Left ventricle myocardium inferior (tissue), 1 donor: ENCODE measurements at places on chromosomes 16 and 17. TPM values are rescaled to one million over a fixed set of nuclear protein-coding genes. Genes with fewer than 3 reads are reported as not detected.
A peak's percentile ranks its signal among the peaks of the same experiment; 100 is the strongest.

GRCh38 chr16:74608944-74609343 is 2.0 kb upstream of the GLG1 start:
- no peak for DNase-seq

GRCh38 chr17:79705674-79706073 is 25.1 kb upstream of the ENPP7 start:
- DNase-seq = no peak

- no peak for DNase-seq
Observed at GRCh38 chr17:58480090-58480489, 8.1 kb downstream of the HSF5 start.

DNA sequence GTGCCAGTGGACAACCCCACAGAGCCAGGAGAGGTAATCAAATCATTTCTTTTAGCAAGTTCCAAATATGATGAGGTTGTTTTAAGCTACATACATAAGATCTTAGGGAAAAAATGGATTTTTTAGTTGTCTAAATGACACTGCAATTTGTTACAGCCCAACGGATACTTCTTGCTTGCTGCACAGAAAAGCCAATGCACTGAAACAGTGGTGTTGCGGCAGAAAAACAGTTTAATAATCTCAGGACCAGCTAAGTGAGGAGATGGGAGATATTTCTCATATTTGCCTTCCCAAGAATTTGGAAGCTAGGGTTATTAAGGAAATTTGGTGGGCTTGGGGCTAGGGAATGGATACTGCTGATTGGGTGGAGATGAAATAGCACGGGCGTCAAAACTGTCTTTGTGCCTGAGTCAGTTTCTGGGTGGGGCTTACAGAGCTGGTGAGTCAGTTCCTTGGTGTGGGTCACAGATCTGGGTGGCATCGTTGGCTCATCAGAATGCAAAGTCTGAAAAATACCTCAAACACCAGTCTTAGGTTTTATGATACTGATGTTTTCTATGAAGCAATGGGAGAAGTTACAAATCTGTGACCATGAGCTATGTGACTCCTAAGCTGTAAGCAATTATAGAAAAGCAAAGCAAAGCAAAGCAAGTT is 255.4 kb downstream of the IRX3 start:
- no peak for DNase-seq

GRCh38 chr17:66904760-66905624 is 59.5 kb upstream of the CACNG4 start:
- peak; percentile 19 for DNase-seq

DNA sequence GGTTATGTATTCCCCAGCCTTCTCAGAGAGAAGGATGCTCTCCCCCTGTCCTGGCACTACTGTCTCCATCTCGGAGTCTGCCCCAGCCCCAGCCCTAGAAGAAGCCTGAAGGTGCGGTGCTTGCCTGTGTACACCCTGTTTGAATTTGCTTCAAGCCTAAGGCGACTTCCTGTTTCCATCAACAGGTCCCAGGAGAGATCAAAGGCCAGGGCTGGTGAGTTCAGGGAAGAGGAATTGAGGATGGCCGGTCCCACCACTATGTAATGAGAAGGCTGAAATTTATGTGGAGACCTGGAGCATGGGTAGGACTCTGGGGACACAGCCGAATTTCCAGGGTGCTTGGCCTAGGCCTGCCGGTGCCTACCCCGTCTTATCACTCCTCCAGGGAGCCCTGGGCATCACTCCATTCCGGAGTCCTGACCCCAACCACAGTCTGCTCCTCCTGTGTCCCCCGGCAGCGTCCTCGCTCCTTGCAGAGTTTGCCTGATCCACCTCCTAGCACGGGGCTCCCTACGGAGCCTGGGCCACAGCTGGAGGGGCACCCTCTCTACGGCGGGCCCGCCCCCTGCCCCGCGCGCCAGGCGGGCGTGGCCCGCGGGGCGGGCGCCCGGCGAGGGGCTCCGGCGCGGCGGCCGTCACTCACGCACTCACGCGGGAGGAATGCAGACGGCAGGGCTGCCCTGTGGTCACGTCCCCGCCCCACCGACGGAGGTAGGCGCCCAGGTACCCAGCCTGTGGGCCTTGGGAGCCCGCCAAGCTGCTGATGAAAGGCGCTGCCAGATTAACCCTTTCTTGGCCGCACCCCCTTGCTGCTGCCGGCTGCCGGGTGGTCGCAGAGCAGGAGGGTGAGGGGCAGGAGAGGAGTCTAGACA is 53.8 kb upstream of the TAC4 start:
- no peak for DNase-seq

GRCh38 chr17:49031965-49032928 is 35.1 kb downstream of the IGF2BP1 start:
- no peak for DNase-seq

CDK5R1 gene
- 1.5 TPM for total RNA-seq

GRCh38 chr16:86931410-86931941 is 353.1 kb downstream of the FOXL1 start:
- DNase-seq = peak; percentile 72

TLCD2 gene
- total RNA-seq = 1.8 TPM

HBA1 gene
- 78.7 TPM for total RNA-seq

GRCh38 chr16:67198238-67198734 is 645 bp upstream of the ELMO3 start:
- DNase-seq = no peak

DNA sequence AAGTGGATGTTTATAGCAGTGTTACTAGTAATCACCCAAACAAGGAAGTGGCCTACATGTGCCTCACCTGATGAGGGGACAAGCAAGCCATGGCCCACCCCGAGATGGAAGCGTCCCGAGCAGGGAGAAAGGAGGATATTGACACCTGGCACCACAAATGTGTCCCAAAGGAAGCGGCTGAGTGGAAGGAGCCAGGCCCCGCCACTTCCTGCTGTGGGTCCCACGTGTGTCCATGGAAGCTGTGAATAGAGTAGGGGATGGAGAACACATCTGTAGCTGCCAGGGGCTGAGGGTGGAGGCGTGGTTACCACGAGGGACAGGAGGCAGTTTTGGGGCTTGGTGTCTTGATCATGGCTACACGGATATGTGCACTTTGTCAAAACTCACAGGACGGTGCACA is 49.2 kb downstream of the KCNJ12 start:
- DNase-seq = no peak

DNA sequence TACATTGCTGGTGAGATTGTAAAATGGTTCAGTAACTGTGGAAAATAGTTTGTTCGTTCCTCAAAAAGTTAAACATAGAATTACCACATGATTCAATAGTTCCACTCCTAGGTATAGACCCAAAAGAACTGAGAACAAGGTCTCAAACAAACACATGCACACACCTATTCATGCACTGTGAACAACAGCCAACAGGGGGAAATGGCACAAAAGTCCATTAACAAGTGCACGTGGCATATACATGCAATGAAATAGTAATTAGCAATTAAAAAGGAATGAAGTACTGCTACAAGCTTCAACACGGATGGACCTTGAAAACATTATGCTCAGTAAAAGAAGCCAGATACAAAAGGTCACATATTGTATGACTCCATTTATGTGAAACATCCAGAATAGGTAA is 23.8 kb downstream of the SDK2 start:
- DNase-seq = no peak

DNA sequence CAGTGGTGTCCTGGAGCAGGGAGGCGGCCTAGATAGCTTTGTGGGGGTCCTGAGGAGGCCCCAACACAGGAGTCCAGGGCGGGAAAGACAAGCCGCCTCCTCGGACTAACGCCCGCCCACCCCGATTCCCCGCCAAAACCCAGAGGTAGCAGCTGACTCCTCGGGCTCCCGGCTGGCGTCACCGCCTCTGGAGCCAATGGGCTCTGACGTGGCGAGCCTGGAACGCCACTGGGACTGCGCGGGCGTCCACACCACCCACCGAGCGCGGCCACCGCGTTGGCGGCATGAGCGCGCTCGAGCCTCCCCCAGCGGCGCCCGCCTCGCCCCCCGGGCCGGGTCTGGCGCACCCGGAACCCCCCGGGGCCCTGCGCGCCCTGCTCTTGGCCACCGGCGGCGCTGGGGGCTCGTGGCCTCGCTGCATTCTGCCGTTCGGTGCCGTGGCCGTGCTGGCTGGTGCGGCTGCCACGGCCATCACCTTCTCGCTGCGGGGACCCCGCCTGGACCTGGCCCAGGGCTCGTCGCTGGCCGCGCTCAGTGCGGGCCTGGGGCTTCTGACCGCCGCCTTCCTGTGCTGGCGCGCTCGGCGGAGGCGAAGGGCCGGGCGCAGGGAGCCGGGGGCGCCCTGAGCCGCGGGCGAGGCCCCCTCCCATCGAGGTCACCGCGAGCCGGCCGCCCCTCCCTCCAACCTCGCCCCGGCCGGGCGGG is 3.4 kb upstream of the NTN3 start:
- DNase-seq = peak; percentile 80

DNA sequence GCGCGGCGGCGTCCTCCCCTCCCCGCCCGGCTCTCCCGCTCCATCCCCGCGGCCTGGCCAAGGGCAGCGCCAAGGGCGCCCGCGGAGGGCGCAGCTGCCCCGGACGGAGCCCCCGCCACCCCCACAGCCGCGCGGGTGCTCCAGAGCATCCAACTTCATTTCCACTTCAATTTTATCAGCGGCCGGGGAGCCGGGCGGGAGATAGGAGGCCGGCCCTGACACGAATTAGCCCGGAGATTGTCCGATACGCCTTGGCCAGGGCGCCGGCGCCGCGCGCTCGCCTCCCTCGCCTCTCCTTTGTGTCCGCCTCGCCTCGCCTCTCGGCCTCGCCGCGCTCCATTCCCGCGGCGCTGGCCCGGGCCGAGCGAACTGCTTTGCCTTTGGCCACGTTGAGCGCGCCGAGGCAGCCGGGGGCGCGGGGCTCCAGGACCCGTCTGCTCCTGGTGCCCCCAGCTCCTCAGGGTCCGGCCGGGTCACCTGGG is 129.1 kb upstream of the LHX1 start:
- DNase-seq = no peak

- DNase-seq = no peak
Observed at GRCh38 chr17:56939869-56940484, 20.9 kb downstream of the COIL start.

UBALD2 gene
- 26.0 TPM for total RNA-seq

KRTAP4-4 gene
- total RNA-seq = not detected

GRCh38 chr17:39236981-39237441 is 11.3 kb upstream of the STAC2 start:
- no peak for DNase-seq

DNA sequence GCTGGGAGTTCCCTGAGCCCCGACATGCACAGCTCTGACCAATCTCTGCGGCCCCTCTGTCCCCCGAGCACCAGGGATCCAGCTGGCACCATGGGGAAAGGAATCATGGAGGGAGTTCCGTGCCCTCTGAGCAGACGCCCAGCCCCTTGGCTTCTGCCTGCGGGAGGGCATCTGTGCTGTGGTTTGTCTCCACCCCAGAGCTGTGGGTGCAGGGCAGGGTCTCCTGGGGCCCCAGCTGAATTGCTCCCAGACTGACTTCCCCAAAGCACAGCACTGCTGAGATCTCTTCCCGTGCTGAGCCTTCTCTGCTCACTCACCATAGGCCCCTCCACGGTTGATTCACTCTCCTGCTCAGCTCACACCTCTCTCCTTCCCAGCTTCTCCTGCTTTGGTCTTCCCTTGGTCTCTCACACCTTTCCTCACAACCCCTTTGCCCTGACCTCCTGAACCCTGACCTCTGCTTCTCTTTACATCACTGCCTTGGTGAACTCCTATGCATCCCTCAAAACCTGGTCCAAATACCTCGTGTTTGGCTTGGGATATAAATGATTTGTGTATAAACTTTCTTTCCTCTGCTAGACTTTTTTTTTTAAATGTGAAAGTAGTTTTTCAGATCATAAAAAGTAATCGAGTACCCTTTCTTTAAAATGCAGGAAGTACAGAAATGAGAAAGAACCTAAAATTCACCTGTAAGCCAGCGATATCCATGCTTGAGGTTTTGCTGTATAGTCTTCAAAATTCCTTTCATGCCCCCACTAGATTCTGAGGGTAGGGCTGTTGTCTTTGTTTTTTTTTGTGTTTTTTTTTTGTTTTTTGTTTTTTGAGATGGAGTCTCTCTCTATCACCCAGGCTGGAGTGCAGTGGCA is 265.3 kb downstream of the SEC14L1 start:
- DNase-seq = no peak

TBC1D3B gene
- 3.4 TPM for total RNA-seq

DNA sequence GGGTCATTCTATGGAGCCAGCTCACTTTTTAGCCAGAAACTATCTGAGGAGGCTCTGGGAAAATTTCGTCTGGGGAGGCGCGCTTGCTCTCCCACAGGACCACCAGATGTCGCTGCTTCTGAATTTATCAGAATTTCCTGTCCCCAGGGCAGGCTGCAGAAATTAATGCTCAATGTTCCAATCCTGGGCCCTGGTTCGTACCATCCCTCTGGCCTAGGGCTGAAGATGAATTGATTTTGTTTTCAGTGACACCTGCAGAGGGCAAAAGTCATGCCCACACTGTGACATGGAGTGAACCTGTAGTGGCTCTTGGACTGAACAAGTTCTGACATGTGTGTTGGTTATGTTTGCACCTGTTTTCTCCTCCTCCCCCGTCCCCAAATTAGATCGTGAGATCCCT is 482.6 kb downstream of the NPIPA7 start:
- no peak for DNase-seq

DNA sequence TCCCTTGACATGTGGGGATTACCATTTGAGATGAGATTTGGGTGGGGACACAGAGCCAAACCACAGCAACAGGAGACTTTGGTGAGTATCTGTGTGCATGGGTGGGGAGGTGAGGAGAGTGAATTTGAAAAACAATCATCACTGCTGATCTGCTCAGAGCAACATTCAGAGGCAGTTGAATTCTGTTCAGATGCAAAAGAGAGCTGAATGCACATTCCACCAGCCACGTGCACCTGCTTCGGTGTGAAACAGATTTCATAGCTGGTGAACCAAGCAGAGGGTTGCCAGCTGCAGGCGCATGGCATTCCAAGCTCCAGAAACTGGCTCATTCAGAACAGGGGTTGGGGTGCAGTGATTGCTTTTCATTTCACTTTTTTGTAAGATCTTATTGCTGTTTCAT is 233.1 kb upstream of the FOXF1 start:
- no peak for DNase-seq

DNA sequence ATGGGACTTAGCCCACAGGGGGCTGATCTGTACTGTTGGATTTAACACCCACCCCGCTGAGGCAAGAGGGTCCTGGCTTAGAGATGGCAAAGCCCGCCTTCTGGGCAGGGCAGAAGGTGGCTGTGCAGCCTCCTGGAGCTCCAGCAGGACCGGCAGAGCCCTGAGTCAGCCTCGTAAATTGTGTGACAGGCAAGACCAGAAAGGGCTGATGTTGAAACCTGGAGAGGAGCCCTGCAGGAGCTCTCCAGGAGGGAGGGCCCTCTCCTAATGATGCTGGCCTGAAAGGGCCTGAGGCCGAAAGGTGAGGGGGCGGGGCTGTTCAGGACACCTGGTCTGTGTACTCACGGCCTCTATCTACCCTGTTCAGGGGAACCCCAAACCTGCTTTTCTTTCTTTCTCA is 22.5 kb upstream of the MYO15B start:
- DNase-seq = no peak

EVPLL gene
- total RNA-seq = not detected

SPATA22 gene
- 0.44 TPM for total RNA-seq

UTS2R gene
- 1.4 TPM for total RNA-seq

TOX3 gene
- total RNA-seq = not detected
